ENCODE measurements at places on chromosomes 4 and X.
A peak's percentile ranks its signal among the peaks of the same experiment; 100 is the strongest.

GRCh38 chr4:80878218-80878617 is 152.3 kb upstream of the BMP3 start:
- DNase-seq, result peak; percentile 11

DNA sequence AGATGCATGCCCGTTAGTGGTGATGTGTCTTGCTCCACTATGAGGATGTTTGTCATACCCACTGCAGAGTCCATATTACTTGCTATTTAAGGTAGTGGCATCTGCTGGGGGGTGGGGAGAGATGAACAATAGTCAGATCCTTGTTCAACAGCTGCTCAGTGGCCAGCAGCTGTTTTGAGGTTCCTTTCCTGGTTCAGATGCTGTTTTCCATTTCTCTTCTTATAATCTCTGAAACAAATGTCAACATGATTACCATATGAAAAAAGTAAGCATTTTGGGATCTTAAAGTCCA is 1567.9 kb upstream of the TENM3 start:
- DNase-seq, result no peak

DNA sequence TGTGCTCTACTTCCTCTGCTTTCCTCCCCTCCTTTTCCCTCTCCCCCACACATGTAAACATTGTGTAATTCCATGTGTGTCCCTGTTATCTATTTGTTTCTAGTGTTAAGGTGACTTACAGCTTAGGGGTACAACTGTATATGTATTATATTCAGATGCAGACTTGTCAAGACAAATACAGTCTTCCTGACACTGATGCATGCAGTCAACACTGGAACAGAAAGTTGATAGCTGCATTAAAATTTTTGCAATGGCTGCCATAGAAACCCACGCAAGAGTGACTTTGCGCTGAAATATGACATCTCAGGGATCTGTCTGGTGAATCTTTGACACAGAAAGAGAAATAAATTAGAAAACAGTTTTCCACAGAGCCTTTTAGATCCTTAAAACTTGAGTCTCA is 656.7 kb downstream of the IL1RAPL1 start:
- DNase-seq, result no peak

DNA sequence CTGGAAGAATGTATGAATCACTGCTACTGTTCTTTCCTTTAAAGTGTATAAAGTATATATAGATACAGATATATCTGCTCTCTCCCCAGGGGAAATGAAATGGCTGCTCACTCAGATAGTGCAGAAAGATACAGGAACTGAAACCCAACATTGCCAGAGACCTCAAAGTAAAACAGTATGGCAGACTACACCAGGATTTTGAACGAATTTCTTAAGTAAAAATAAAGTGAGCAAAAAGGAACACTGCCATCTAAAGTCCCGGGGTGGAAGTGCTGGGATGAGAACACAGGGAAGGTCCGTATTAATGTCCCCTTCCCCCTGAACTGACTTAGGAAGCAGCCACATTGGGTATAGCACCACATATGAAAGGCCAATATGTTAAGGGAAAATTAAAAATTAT is 93.4 kb downstream of the TMA16 start:
- DNase-seq, result no peak

GRCh38 chr4:41424522-41424921 is 113.4 kb upstream of the LIMCH1 start:
- no peak for DNase-seq

- DNase-seq, result peak; percentile 15
These were observed 1.6 kb downstream of the FAM13A start for GRCh38 chr4:89055157-89056080.
